ENCODE measurements at places on chromosomes 1 and 21.

DNA sequence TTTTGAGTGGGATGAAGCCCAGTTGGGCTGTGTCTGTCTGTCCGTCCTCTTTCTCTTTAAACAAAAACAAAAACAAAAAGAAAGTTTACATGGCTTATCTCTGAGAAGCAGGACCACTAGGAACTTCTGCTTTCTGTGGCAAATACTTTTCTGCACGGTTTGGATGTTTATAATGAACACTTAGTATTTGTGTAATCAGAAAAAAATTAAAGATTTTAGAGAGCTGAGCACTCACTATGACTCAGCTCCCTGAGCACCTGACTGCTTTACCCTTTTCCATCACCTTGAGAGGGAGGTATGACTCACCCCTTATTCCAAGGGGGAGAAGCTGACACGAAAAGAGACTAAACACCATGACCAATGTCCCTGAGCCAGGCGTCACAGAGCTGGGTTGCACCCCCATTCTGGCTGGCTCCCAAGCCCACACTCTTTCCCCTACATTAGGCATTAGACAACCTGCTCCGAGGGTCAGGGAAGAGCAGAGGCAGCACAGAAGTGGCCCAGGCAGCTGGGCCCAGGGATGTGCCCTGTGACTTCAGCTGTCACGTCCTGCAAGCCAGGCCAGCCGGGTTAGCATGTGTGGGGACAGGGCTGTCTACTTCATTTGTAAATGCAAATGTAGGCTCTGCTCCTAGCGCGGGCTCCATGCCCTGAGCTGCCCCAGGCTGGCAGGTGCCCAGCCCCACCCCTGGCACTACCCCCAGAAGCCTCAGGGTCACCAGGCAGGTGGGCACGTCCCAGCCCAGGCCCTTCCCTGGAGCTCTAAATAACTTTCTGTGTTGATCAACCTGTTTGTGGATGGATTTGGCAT, 30.4 kb downstream of the RAP1GAP start:
- no peak overlapping the region for H3K4me3 ChIP-seq
- H3K4me1 ChIP-seq, result no peaks in the 10 kb centered on the region
- no peak for DNase-seq
- H3K27me3 ChIP-seq, result no peaks in the 10 kb centered on the region

GRCh38 chr1:119866451-119866850, 29.9 kb downstream of the ADAM30 start:
- H3K27ac ChIP-seq, result no peak overlapping the region
- H3K4me3 ChIP-seq, result no peak overlapping the region
- DNase-seq, result no peak
- H3K27me3 ChIP-seq, result no peaks in the 10 kb centered on the region

DNA sequence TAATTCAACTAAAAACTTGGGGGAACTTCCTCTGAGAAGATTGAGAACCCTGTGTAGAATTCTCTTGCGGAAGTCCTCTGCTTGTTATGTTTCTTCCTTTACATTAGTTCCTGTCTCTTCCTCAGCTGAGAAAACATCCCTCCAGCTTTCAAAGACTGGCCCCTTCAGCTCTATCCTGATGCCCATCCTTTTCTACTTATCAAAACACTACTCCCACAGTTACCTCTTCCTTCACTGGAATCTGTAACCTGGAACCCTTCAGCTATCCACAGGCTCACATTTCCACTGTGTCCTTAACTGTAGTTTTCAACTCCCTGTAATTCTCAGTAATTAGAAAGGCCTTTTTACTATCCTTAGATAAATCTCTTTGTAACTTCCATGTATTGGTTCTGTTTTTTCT, 6.0 kb upstream of the DEDD start:
- no peak for DNase-seq
- H3K27ac ChIP-seq, result no peak overlapping the region
- no peaks in the 10 kb centered on the region for H3K27me3 ChIP-seq
- peaks cover 2% of the 10 kb centered on the region for H3K4me1 ChIP-seq
- H3K4me3 ChIP-seq, result no peak overlapping the region

DNA sequence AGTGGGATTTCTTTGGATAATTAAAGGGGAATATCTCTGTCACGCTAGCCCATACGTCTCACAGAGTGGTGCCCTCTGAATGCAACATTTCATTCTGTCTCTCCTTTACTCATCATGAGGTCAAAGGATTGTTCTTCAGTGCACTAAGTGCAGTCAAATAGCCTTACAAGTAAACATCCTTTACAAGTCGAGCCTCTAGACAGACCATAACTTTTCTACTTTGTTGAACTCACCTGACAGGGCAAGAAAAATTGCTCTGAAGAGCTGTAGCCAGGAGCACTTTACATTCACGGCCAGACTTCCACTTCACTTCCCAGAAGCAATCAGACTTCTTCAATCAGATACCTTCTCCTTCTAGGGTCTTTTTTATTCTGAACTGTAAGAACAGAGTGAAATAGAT, 768.0 kb upstream of the TMPRSS15 start:
- no peaks in the 10 kb centered on the region for H3K4me1 ChIP-seq
- DNase-seq, result no peak
- no peak overlapping the region for H3K27ac ChIP-seq

- no peaks in the 10 kb centered on the region for H3K36me3 ChIP-seq
- DNase-seq, result no peak
- H3K4me3 ChIP-seq, result no peak overlapping the region
- no peak overlapping the region for H3K27ac ChIP-seq
These were observed 219.4 kb downstream of the LRRC40 start for GRCh38 chr1:69985901-69986439.
